Cardiac atrium fibroblast (primary cell): ENCODE measurements at places on chromosomes 16 and 17. TPM values are rescaled to one million over a fixed set of nuclear protein-coding genes. Genes with fewer than 3 reads are reported as not detected.

The TBC1D3H gene
- total RNA-seq = not detected in 2 replicates

The MPO gene
- not detected in 2 replicates for total RNA-seq

The CRYBA1 gene
- not detected in 2 replicates for total RNA-seq

The CCL5 gene
- 1.6 TPM in 1 of 2 replicates, not detected in the other for total RNA-seq

The RHBDF2 gene
- total RNA-seq = 11.6 and 26.7 TPM in 2 replicates

The PABPN1L gene
- total RNA-seq = not detected in 2 replicates

The SLFN14 gene
- not detected in 2 replicates for total RNA-seq

The PTGES3L gene
- not detected in 2 replicates for total RNA-seq

The TMEM235 gene
- total RNA-seq = not detected in 2 replicates

The RCVRN gene
- not detected in 2 replicates for total RNA-seq

The RAB26 gene
- not detected in 2 replicates for total RNA-seq

The TNFRSF17 gene
- total RNA-seq = not detected in 2 replicates

The TLCD2 gene
- 2.3 and 3.1 TPM in 2 replicates for total RNA-seq

The MED1 gene
- total RNA-seq = 11.0 and 14.3 TPM in 2 replicates

The FOXK2 gene
- 28.5 and 34.5 TPM in 2 replicates for total RNA-seq

The TPSG1 gene
- not detected in 2 replicates for total RNA-seq

The GCGR gene
- not detected in 2 replicates for total RNA-seq

The RNF166 gene
- total RNA-seq = 14.1 and 15.1 TPM in 2 replicates

The DNASE1L2 gene
- total RNA-seq = 1.1 and 2.2 TPM in 2 replicates

The WDR45B gene
- total RNA-seq = 76.4 and 85.2 TPM in 2 replicates

The TM4SF5 gene
- total RNA-seq = not detected in 2 replicates

The BIRC5 gene
- 17.9 and 21.9 TPM in 2 replicates for total RNA-seq

The CACNB1 gene
- total RNA-seq = 3.4 and 7.9 TPM in 2 replicates

The HBM gene
- total RNA-seq = not detected in 2 replicates

The PRR11 gene
- 5.1 and 11.3 TPM in 2 replicates for total RNA-seq

The TEFM gene
- total RNA-seq = 7.0 and 18.3 TPM in 2 replicates

The TNFRSF13B gene
- total RNA-seq = not detected in 2 replicates
